ENCODE measurements at places on chromosomes 2 and 18. TPM values are rescaled to one million over a fixed set of nuclear protein-coding genes. Genes with fewer than 3 reads are reported as not detected.

MC2R gene
- total RNA-seq: not detected

KDSR gene
- 449 TPM for total RNA-seq

EVX2 gene
- 0.70 TPM for total RNA-seq

ANKRD23 gene
- 6.2 TPM for total RNA-seq

LYPD1 gene
- 9.8 TPM for total RNA-seq

IGFBP5 gene
- total RNA-seq: 5.4 TPM

DNA sequence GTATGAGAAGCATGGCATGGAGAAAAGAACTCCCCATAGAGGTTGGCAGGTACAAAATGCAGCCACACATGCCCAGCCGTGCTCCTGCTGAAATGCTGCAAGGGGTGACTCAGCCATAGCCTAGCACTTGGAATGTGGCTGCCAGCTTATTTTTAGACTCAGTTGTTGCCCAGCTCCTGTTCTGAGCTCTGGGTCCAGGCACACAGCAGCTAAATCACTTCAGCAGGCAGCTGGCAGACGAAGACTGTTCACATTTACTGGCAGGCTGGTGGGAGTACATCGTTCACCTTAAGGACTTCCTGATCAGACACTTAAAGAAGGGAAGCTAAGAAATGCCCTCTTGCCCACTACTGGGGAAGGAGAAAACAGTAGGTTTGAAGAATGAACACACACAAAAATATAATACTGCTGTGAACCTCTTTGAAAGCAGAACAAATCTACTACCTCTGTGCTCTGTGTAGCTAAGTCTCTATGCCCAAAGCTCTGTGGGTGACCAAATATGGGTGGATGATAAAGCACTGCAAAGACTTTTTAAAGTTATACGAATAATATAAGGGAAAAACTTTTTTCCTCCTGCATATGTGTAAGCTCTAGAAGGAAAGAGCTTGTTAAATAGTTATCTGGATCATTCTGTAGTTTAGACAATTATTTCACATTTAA is 146.1 kb downstream of the LNPK start:
- no peak for DNase-seq

DNA sequence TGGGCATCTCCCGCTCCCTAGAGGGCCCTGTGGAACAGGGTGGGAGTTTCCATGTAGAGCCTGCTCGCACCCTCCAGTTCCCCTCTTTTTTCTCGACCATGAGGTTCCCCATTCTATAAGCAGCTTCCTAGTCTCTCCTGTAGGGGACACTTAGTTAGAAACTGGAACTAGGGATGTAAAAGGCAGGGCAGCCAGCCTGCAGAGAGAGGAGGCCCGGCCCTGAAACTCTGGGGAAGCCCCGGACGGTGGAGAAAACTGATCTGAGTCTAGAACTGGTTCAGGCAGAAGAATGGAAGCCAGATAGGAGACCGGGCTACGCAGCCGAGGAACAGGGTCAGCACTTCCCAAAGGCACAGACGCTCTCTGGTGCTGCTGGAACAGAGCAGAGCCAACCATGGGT is 51.6 kb upstream of the ATG16L1 start:
- no peak for DNase-seq

GRCh38 chr2:95670686-95671085 is 78.9 kb downstream of the TRIM43 start:
- DNase-seq: no peak

DNA sequence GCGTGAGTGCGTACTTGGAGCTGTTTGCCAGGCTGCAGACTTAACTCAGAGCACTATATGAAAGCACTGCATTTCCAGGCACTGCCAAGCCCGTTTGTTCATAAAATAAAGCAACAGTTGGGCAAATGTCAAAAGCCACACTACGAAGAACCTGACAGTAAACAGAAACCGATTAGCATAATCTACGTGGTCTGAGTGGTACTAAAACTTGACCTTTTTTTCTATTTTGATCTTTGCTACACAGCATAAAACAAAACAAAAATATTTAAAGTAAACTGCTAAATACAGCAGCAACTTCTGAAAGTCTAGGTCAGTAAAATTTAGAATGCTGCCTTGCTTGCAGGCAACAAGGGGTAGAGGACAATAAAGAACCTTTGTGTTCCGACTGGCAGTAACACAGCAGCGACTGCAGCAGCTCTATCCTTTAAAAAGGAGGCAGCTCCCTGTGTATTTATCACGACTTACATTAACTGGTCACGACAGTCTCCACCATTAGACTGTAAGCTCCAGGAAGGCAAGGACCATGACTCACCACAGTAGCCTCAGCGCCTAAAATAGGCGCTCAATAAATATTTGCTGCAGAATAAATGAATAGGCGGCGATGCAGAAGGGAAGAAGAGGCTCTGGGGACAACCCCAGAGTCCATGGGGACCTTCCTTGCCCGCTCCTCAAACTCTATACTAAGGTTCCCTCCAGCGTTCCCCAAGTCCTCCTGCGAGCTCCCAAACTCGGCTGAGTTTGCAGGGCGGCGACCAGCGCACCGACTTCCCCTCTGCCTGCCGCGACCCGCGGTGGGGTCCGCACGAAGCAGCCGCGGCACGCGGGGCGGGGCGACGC is 902 bp downstream of the SS18 start:
- peak; percentile 27 for DNase-seq

DNA sequence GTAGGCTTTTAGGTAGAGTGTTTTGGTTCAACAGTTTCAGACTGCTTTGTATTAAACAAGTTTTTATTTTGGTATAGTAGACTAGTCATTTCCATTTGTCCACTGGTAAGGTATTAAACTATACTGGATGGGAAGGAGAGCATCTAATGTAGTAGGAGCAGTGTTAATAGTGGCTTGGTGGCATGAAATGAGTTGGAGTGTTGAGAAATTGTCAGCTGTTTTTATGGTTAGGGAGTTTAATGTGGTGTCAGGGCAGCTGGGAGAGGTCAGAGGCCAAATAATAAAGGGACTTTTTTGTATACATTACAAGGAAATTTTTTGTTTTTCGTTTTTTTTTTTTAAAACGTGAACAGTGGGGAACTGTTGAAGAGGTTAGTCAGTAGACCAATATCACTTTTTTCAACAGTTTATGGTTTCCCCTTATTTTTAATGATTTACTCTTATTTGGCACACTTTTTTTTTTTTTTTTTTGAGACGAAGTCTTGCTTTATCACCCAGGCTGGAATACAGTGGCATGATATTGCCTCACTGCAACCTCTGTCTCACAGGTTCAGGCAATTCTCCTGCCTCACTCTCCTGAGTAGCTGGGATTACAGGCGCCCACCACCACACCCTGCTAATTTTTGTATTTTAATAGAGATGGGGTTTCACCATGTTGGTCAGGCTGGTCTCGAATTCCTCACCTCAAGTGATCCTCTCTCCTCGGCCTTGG is 21.2 kb downstream of the ACTR3 start:
- no peak for DNase-seq

GRCh38 chr2:84942964-84943421 is 28.0 kb upstream of the KCMF1 start:
- DNase-seq: no peak

DNA sequence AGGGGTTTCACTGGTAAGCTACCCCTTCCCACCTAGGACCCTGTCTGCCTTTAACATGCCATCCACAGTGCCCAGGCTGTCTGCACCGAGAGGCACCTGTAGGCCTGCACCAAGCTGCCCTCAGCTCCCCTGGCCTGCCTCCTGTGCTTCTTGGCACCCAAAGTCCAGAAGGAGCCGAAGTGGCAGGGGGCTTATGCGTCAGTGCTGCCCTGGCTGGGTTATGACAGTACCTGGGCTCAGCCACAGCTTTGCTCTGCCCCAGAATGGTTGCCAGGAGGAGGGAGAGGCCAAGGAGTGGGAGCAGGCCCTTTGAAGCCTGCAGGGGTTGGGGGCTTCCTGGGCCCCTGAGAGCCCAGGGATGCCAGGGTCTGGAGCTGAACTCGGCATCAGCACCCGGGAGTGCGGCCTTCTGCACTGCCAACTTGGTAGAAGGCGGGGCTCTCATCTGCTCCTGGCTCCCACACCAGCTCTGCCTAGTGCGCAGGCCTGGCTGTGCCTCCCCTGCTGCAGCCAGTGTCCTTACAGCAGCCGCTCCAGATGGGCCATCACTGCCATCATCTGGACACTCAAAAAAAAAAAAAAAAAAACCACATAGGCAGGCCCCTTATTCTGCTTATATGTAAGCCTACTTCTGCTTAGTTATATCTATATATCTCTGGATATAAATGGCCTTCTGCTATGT is 155.4 kb downstream of the THSD7B start:
- no peak for DNase-seq

DNA sequence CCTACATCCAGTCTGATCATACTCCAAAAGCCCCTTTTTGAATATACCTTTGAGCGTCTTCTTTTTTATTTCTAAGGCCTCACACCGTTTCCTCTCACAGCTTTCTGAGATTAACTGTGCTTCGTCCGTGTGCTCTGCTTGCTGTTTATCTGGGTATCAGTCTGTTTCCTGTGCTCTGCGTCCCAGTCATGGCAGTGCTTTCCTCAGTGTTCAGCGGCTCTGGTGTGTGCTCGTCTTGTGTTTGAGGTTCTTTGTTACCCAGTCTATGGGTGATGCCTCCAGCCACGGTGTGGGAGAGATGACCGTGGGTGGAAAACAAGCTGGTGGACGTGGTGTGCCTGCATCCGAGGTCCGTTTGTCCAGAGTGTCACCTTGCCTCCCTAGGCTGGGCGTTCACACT is 33.6 kb upstream of the BIN1 start:
- no peak for DNase-seq

- DNase-seq: no peak
These were observed 16.6 kb upstream of the E2F6 start for GRCh38 chr2:11482473-11483035.
